Stimulated activated CD8-positive, alpha-beta memory T cell treated with anti-CD3 and anti-CD28 coated beads, Interleukin-4, amount 100 ng/mL, for 4 hours (primary cell): ENCODE measurements at places on chromosomes 1 and 21.

DNA sequence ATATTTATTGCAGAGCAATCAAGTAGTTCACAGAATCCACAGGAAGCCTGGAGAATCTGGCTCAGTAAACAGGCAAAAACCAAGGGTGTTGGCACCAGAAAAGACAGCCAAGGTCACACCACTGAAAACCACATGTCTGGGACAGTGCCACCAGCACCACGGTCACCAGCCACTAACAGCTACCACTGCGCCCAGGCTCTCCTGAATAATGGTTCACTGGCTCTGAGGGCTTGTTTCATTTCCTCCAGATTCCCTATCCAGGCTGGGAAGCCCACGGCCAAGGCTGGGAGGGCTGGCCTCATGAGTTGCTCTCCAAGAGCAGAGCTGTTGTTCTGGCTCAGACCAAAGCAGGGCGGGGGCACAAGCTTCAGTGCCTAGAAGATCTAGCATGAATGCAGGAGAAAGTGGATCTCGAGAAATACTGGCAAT, 54.5 kb upstream of the PTGFRN start:
- DNase-seq: no peak

- no peak for DNase-seq
Observed at GRCh38 chr1:234729561-234730474, 119.8 kb upstream of the IRF2BP2 start.

- DNase-seq: no peak
Observed at GRCh38 chr1:61604261-61604660, 120.7 kb downstream of the TM2D1 start.

DNA sequence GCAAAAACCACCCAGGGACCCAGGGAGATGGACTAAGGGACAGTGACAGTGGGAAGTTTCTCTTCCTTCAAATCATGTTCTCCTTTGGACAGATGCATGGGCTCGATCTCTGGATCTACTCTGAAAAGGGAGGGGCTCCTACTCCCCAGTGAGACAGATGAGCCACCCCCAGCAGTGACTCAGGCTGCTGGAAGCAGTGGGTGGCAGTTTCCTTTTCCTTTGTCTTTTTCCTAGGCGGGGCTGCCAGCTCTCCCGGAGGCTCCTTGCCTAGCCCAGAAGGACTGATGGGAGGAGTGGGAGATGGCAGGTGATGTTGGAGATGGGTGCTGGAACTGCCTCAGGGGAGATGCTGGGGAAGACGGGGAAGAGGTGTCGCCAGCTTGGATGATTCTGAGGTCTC, 41.0 kb upstream of the IGSF21 start:
- DNase-seq: no peak

DNA sequence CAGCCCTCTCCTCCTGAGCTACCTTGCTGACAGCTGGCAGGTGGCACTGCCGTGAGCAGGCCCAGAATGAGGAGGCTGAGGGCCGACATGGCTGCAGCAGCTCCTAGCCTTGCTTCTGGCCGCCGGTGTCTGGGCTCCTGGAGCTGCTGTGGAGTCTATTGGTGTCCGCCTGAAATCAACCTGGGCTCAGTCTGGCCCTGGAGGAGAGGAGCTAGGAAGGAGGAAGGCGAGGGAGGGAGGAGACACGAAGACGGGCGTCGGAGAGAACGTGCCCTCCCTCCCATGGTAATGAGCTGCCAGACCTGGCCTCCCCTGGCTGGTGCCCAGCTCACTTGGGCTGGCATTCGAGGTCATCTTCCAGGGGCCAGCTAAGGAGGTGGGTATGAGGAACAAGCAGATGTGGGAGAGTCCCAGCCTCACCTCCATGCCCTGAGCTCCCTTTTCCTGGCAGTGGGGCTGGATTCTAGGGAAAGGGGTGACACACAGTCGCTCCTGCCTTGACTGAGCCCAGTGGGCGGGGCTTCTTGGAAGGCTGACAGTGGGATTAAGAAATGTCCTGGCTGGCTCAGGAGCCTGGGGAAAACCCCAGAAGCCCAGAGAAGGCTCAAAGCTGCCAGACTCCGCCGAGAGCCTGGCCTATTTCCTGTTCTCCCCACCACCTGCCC, at the start of gene PDZK1IP1:
PDZK1IP1 (minus strand) TSS at position 193 of the 665 bp plus-strand sequence; CDS start at position 89, 104 bp downstream.
- DNase-seq: no peak
